Left kidney (tissue), 8 donors: ENCODE measurements at places on chromosomes 4 and X.

DNA sequence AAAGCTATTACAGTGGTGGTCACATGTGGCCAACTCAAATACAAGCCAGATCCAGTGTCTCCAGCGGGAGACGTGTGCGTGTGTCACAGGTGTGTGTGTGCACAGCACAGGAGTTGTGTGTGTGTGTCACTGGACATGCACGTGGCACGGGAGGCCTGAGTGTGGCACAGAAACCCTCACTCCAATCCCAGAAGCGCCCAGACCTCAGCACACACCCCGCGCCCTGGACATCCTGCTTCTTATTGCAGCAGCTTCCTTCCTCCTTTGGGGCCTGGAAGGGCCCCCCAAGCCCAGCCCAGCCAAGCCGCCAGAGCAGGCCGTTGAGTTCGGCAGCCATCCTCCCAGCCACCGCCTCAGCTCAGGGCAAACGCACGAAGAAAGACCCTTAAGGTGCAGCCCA, 37.9 kb downstream of the ACOX3 start:
- no peak for DNase-seq

- no peak for DNase-seq
These were observed 735.3 kb downstream of the PCDH18 start for GRCh38 chr4:136796953-136797352.

DNA sequence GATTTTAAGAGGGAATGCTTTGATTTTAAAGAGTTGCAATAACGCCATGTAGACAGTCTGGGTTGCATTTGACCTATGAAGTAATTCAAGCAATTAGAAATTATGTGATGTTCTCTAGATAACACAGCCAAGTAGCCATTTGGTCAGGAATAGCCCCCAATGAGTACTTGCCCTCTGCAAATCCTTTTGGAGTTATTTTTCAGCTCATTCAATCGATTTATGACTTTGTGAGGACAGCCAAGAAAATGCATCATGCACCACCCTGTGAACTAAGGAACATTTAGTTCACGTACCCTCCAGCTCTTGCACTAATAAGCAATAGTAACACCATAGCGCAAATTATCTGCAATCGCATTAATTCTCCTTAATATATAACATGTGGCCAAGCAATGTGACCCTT, 552.6 kb upstream of the INTU start:
- DNase-seq = no peak

- no peak for DNase-seq
These were observed 295.7 kb downstream of the PPARGC1A start for GRCh38 chr4:23594125-23594524.

DNA sequence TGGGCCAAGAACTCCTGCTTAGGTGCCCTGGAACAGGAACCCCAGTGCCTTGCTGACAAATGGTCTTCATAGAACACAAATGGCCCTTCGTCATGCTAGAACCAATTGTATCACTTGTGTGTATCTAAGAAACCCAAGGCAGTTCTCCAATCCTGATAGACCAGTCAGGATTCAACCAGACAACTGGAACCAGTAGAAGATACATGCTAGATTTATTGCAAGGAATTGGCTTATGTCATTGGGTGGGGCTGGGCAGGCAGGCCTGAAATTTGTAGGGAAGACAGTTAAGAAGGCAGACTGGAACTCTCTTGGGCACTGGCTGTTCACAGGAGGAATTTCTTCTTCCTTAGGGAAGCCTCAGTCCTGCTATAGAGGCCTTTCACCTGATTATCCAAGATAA, 17.0 kb upstream of the TBL1X start:
- no peak for DNase-seq

- no peak for DNase-seq
These were observed 114.4 kb downstream of the SH3KBP1 start for GRCh38 chrX:19772822-19773628.

- no peak for DNase-seq
These were observed 4.5 kb downstream of the CYSLTR1 start for GRCh38 chrX:78322863-78323262.

- DNase-seq = peak; percentile 46
These were observed at the start of gene AREG for GRCh38 chr4:74444891-74445642. TSS of gene AREG (plus strand) at chr4:74445136. CDS start at chr4:74445346, 210 bp downstream.

- DNase-seq = no peak
These were observed 84.0 kb upstream of the TBC1D9 start for GRCh38 chr4:140839888-140840790.

DNA sequence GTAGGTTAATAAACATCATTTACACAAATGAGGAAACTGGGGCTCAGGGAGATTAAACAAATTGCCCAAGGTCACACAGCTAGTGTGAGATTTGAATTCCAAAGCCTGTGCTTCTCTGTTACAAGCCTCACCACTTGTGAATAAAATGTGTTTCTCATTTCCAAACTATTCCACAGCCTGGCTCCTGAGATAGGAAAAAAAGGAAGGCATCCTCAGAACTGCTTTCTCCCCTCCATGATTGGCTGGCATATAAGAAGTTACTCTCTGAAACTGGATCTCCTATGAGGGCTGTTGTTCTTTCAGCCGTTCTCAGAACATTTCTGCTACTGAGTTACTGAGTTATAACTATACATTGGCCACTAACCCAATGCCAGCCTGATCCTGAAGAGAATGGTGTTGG, 237.9 kb downstream of the MAML3 start:
- DNase-seq = no peak

DNA sequence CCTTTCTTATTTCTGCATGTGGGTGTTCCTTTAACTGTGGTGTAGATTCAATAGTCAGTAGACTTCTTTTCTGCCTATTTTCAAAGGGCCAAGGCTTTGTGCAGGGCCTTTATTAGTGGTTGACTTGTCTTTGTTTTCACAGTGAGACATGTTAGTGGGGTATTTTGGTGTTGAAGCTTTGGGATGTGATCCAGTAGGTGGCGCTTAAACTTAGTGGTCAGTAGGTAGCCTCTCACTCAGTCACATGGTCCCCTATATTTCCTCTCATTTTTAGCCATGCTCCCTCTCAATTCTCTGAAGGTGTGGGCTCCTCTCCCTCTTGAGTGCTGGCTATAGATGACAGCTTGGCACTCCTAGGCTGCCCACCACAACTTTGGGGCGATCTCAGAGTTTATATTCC, 23.4 kb upstream of the SLC10A7 start:
- no peak for DNase-seq
